ENCODE measurements at places on chromosomes 6 and 20.

GRCh38 chr6:170438402-170438753 lies 114.7 kb downstream of the PSMB1 start:
- peak; percentile 31 for DNase-seq

- DNase-seq, result peak; percentile 52
Measured at GRCh38 chr6:6008648-6009421, 2.1 kb upstream of the NRN1 start.

- no peak for DNase-seq
Measured at GRCh38 chr6:15780437-15780836, 117.6 kb upstream of the DTNBP1 start.

GRCh38 chr20:33589059-33589458 lies 73.1 kb upstream of the C20orf144 start:
- no peak for DNase-seq

DNA sequence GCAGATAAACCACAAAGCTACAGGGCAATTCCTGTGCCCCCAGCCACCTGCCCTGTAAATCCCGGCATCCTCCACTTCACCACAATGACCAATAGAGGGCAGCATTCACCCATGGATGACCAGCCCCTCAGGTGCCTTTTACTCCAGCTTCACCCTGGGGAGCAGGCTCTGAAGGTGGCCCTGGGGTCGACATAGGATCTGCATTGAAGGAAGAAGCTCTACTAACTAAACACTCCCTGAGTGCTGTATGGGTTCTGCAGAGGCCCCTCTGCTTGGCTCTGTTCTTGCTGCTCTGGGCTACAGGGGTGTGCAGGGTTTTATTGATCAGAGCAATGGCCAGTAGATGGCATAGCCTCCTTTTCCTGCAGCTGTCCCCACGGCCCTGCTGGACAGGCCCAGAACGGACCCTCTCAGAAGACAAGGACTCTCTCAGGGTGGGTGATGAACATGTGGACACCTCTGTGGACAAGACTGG lies 20.3 kb downstream of the CST4 start:
- peak; percentile 28 for DNase-seq

- DNase-seq, result no peak
Measured at GRCh38 chr20:11926292-11926998, 8.8 kb downstream of the BTBD3 start.

- no peak for DNase-seq
Measured at GRCh38 chr20:36818861-36819260, 45.3 kb upstream of the DSN1 start.

DNA sequence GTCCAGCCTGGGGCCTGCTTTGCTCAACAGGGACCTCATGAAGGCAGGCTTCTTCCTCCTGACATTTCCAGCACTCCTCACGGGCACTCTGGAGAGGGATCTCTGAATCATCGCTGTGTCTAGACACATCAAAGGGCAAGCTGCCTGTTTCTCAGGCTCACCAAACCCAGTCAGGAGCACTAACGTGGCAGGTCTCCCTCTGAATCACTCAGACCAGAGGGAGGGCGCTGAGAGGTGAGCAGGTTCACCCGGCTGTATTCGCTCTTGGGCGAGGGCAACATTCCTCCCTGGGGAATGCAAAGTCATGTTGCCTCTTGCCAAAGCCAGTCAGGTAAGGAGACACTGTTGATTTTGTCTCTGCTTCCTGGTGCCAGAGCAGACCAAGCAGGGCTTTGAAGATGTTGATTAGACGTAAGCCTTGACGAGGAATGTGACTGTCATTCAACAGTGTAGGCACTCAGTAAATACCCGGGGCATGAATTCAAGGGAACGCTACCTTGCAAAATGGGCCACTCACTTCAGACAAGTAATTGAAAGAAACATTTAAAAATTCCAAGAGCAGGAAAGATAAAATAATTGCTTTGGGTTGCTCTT lies 50.1 kb downstream of the CYP24A1 start:
- DNase-seq, result no peak

DNA sequence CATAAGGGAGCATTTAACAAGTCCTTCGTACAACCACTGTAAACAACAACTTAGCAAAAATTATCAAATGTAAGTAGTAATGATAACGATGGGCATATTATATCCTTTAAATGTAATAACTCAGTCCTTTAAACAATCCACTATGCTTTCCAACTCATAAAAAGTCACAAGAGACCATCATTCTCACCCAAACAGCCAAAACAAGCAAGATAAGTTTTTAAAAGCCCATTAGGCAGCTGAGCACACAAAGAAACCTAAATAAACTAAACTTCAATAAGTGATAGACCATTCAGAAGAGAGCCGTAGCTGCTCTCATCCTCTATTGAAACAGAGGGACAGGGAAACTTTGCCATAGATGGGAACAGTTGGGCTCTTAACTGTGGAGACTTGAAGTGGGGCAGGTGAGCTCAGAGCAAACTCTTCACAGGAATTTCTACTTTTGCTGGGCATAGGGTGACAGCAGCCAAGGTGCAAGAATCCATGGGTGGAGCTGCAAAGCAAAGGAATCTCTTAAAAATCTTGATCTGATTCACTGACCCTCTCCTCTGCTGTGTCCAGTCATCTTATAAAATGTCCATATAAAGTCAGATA lies 22.5 kb downstream of the RAB22A start:
- no peak for DNase-seq

GRCh38 chr6:158290659-158291058 lies 21.6 kb upstream of the TULP4 start:
- peak; percentile 20 for DNase-seq

GRCh38 chr6:166406197-166406596 lies 23.5 kb upstream of the MPC1 start:
- DNase-seq, result no peak

- no peak for DNase-seq
Measured at GRCh38 chr6:111992851-111993250, 61.1 kb upstream of the CCN6 start.

GRCh38 chr6:169568314-169569087 lies 133.3 kb downstream of the WDR27 start:
- no peak for DNase-seq

DNA sequence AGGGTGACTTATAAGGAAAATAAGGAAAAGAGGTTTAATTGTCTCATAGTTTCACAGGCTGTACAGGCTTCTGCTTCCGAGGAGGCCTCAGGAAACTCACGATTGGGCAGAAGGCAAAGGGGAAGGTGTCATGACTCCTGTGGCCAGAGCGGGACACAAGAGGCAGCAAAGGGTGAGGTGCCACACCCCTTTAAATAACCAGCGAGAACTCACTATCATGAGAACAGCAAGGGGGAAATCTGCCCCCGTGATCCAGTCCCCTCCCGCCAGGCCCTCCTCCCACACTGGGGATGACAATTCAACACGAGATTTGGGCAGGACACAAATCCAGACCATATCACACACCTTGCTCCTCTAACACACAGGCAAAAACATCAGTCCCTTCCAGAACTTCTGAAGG lies 254.0 kb downstream of the DLL1 start:
- DNase-seq, result no peak

GRCh38 chr6:96645106-96645505 lies 82.2 kb downstream of the FHL5 start:
- no peak for DNase-seq

- no peak for DNase-seq
Measured at GRCh38 chr6:94133106-94133505, 713.7 kb upstream of the EPHA7 start.

GRCh38 chr6:110332281-110332680 lies 25.9 kb downstream of the METTL24 start:
- no peak for DNase-seq

- no peak for DNase-seq
Measured at GRCh38 chr20:50518270-50518721, 8.1 kb downstream of the PTPN1 start.

DNA sequence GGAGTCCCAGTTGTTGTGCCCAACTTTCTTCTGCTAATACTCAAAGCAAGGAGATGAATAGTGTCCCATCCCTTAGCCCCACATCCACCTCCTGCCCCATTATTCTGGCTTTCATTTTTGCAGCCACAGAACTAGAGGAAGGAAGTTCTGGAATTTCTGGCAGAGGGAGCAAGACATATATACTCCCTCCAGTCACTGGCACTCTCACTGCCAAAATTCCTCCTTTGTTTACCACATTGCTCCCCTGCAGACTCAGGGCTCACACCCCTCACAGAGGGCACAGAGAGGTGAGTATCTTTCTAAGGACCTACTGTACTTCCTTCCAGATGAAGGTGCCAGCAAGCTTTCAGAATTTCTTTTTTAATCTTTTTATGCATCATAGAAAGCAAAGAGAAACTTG lies 168.0 kb upstream of the ID4 start:
- no peak for DNase-seq

- DNase-seq, result no peak
Measured at GRCh38 chr20:62219992-62220665, at the start of gene HRH3. Gene HRH3 (minus strand): TSS chr20:62220278. CDS start chr20:62219970, 308 bp downstream.

DNA sequence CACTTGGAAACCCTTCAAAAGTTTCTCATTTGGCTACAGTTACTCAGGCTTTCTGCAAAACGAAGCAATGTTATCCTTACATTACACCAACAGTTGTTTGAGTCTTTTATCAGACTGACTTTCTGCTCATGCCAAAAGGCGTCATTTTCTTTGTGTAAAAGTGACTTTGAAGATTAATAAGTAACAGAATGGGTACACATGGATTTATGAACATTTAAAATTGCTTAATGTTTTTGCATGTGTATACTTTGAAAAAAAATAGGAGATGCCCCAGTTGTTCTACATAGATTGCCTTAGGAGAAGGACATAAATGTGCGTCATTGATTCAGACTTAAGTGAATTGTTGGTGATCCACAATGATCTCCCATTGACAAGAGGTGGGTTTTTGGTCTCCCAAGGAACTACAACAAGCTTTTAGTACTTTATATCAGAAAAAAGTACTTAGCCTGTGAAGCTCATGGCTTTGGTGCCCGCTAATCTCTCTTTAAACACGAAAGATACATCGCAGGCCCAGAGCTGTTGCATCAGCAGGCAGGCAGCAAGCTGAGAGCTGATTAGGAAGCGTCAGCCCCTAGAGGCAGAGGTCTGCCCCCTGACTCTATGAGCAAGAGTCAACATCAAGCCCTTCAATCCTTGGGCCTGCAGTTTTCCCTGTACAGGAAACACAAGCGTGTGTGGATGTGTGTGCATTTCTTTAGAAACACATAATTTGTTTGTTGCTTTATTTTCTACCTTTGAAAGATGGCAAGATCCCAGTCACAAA lies 45.9 kb downstream of the SLC22A3 start:
- DNase-seq, result no peak

GRCh38 chr6:150830439-150831165 lies 34.9 kb upstream of the MTHFD1L start:
- no peak for DNase-seq

- DNase-seq, result no peak
Measured at GRCh38 chr6:139368661-139369060, 5.8 kb downstream of the CITED2 start.

Data from stimulated activated naive B cell treated with anti-CD40 and anti-IgM and Interleukin-4, amounts not matched to agents 10 μg/mL and 1 μg/mL and 100 μg/mL, for 72 hours (primary cell).